ENCODE measurements at places on chromosomes 1 and 21.

DNA sequence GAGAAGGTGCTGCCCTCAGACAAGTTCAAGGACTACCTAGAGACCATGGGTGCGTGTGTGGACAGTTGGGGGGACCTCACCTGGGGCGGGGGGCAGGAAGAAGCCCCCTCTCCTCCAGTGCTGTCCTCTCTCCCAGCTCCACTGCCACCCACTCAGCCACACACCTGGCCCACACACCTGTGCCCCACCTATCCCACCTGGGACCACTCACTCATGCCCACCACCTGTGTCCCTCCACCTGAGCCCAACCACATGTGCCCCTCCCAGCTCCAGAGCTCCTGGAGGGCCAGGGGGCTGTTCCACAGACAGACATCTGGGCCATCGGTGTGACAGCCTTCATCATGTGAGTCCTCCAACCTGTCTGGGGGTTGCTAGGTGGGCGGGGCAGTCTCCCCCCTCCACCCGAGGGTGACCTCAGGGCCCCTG, 29.0 kb downstream of the TRIM11 start:
- no peak for DNase-seq

DNA sequence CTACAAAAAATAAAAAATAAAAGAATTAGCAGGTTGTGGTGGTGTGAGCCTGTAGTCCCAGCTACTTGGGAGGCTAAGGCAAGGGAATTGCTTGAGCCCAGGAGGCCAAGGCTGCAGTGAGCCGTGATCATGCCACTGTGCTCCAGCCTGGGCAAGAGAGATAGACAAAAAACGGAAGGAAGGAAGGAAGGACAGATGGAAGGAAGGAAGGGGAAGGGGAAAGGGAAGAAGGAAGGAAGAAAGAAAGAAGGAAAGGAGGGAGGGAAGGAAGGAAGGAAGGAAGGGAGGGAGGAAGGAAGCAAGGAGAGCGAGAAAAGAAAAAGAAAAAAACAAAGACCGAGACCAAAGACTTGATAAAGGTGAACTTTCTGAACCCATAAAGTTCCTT, 25.3 kb upstream of the RAP1A start:
- no peak for DNase-seq

DNA sequence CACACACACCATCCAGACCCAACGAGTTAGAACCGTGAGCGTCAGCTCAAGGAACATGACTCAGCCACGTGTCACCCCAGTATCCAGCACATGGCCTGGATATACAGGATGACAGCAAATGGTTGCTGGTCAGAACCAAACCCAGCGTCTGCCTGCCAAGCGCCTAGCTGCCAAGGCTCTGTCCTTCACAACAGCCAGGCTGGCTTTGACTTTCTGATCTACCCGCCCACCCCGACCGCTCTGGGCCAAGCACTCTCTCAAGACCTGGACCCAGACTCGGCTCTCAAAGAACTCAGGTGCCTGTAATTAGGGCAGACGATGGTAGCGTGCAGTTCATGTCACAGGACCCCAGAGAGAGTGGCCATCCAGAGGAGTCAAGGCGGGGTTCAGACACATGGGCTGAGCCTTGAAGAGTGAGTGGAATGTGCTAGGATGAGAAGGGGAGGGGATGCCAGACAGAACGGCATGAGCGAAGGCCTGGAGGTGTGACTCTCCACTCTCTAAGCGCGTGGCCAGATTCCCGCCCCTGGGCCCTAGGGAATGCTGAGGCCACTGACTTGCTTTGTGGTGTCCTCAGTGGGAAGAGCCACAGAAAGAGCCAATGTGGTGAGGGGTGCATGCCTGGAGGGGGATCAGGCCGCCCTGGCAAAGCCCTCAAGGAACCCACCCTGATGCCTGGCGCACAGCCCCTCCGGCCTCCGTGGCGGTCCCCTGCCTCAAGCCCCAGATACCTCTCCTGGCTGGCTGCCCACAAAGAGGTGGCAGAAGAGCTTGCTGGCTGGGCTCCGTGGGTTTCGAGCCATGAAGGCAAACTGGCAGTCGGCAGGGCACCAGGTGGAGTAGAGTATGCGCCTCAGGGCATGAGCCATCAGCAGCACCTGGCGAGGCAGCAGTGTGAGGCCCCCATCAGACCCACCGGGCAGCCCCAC, 7.0 kb downstream of the SH2D5 start:
- DNase-seq, result no peak

DNA sequence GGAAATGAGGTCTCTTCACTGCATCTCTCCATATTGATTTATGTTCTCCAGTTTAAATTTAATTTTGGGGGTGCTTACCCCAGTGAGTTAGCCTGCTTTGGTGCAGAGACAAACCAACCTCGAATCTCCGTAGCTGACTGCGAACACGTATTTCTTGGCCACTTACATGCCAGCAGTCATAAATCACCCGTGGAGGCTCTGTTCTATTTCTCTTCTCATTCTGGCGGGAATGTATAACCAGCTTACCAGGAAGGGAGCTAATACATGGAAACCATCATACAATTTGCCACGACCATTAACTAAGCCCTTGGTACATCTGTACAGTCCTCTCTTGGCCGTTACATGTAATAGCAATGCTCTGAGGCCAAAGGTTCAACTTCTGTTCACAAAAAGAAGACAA, 148.0 kb downstream of the PLA2G4A start:
- no peak for DNase-seq

GRCh38 chr1:197633447-197634078, 141.7 kb downstream of the DENND1B start:
- no peak for DNase-seq

- no peak for DNase-seq
Observed at GRCh38 chr1:204263254-204263910, 49.6 kb upstream of the GOLT1A start.

DNA sequence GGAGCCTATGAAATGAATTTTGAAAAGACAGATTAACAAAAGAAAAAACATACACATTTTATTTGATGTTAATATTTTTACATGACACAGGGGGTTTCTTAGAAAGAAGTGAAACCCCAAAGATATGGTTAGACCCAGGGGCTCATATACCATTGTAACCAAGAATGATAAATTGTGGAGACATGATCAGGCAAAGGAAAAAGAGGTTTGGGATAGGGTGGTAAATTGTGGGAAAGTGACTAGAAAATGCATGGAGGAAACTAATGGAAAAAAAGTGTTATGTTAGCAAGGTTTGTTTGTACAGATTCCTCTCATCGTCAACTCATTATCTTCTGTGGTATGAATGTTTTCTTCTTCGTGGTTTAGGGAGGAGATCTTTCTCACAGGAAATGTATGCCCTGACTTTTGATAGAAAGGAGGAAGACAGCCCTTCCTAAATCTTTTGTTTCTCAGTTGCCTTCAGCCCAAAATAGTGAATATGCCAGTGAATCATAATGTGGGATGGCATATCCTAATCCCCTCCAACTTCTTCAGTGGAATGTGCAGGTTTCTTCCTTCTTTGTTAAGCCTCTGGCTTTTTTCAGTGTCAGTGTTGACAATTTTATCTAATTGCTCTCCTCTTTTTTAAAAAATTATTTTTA, 140.4 kb upstream of the UBE2U start:
- DNase-seq, result no peak

DNA sequence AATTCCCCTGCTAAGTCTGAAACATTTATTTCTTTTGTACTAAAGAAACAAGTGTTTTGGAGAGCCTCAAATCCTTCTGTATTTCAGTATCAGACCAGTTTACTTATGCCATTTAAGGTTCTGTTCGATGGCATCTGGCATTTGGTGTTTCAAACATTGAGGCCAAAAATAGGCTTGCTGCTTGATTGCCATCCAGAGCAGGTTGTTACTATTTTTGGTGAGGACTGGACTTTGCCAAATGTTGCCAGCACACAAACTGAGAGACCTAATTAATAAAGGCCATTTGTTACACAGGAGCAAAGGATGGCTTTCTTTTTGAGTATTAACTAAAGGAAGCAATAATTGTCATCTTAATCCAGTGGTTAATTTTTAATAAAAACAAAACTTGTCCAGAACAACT, 26.2 kb downstream of the VPS45 start:
- no peak for DNase-seq
